ENCODE measurements at places on chromosomes 2 and 18.

GRCh38 chr2:20361893-20362292 lies 11.2 kb upstream of the PUM2 start:
- DNase-seq: no peak

- no peak for DNase-seq
Measured at GRCh38 chr2:10915236-10915635, 3.5 kb downstream of the KCNF1 start.

GRCh38 chr2:47339745-47340541 lies 63.0 kb upstream of the MSH2 start:
- DNase-seq: no peak

- DNase-seq: no peak
Measured at GRCh38 chr2:207491086-207491485, 38.7 kb upstream of the CREB1 start.

DNA sequence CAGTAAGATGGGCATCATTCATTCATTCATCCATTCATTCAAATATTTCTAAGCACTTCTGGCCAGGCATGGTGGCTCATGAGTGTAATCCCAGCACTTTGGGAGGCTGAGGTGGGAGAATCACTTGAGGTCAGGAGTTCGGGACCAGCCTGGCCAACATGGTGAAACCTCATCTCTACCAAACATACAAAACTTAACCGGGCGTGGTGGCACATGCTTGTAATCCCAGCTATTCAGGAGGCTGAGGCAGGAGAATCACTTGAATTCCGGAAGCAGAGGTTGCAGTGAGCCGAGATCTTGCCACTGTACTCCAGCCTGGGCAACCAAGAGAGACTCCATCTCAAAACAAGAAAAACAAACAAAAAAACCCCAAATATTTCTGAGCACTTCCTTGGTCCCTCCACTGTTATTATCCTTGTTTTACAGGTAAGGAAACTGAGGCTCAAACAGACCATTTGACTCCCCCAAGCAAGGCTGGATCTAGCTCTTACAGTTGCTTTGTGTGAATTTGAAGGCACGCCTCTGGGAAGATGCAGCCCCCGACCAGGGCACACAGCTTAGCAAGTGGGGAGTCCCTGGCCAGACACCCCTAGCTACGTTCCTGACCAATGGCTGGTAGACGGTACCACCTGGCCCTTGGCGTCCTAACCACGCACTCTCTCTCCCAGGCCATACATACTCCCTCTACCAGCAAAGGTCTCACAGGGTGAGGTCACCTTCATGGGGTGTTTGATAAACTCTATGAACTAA lies 50.6 kb upstream of the ODC1 start:
- DNase-seq: no peak

DNA sequence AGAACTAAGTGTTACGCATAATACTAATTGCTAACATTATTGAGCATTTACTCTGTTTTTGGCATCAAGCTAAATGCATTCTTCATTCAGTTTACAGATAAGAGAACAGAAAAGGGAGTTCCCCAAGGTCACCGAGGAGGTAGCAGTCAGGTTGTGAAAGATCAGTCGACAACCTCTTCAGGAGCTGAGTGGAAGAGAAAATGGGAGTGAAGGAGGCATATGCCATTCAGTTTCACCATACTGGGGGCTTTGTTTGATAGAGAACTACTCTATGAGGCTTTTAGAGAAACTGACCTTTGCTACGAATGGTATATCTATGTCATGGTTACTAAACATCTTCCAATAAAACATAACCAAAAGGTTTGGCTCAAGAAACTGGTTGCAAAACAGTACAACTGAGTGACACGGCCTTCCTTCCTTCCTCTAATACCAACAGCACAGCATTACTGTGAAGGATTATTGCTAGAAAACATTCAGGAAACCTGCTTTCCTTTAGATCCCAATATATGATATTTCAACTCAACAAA lies 112.1 kb downstream of the RBMS1 start:
- DNase-seq: no peak

GRCh38 chr2:13091861-13092378 lies 375.2 kb downstream of the TRIB2 start:
- DNase-seq: no peak

- DNase-seq: no peak
Measured at GRCh38 chr2:36607947-36608346, 10.0 kb upstream of the FEZ2 start.

DNA sequence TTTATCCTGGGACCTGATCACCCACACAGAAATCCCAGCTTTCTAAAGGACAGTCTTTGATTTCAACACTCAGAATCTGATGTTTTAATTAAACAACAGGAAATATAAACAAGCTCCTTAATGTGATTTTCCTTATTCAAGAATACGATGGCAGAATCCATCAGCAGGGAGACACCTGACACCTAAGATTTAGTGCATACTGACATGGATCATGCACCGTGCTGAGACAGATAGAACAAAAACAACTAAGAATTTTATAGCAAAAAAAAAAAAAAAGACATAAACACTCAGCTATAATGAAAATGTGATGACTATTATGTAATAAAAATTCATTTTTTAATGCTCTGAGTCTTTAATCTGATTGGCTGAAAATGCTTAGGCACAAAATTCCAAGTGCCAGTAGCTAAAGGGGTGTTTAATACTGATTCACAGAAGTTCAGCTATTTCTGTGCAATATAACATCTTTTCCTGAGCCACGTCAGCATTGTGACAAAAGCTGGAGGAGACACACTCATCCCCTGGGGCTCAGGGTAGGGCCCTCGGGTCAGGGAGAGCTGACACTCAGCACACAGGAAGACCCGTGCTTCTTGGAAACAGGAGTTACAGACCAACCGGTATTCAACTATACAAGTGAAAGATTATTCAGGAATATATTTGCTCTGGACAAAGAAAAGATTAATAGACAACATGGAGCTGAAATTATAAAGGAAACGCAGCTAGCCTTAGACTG lies 247.4 kb downstream of the FBXO15 start:
- no peak for DNase-seq
